Tibial artery (tissue), 4 donors: ENCODE measurements at places on chromosomes 7 and 10.

DNA sequence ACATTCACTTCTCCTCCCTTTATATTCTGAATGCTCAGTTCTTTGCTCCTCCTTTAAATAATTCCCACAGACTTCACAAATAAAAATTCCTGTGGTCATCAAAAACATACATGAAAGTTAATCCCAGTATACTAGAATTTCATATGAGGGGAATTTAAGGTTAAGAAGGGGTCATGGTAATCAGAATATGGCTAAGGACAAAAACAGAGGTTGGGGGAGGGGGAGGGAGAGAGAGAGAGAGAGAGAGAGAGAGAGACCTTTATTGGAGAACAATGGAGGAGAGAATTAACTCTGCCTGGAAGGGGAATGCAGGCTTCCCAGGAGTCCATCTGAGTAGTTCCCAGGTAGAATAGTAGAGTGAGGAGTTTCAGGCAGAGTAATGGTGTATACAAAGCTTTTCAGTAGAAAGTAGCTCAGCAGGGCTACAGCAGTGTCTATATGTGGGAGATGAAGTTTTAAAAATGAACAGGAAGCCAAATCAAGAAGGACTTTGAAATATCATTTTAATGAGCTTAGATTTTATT is 5.2 kb upstream of the CUBN start:
- no peak for DNase-seq

DNA sequence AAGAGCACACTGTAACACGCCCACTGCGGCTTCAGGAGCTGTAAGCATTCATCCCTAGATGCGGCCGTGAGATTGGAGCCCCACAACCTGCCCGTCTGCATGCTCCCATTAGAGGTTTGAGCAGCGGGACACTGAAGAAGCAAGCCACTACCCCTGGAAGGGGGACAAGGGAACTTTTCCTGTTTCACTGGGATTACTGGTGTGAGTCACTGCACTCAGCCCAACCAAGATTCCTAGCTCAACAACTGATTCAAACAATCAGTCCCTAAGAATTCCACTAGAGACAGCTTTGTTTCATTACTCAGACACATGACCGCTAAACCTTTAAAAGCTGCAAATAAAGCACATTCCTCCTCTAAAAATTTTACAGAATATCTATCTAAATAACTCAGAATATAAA is 69.8 kb downstream of the ORC5 start:
- DNase-seq = no peak

DNA sequence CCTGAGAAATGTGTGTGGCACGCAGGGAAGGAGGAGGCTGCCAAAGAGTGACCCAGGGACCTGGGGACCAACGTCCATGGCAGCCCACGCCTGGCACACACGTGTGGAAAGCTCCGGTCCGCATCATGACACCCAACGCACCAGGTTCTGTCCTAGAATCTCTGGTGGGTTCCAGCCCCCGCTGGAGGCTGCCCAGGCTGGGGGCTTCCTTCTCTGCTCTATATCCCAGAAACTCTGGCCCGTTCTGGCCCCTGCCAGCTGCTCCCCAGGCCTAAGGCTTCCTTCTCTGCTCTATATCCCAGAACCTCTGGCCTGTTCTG is 261.8 kb downstream of the ELFN1 start:
- no peak for DNase-seq

DNA sequence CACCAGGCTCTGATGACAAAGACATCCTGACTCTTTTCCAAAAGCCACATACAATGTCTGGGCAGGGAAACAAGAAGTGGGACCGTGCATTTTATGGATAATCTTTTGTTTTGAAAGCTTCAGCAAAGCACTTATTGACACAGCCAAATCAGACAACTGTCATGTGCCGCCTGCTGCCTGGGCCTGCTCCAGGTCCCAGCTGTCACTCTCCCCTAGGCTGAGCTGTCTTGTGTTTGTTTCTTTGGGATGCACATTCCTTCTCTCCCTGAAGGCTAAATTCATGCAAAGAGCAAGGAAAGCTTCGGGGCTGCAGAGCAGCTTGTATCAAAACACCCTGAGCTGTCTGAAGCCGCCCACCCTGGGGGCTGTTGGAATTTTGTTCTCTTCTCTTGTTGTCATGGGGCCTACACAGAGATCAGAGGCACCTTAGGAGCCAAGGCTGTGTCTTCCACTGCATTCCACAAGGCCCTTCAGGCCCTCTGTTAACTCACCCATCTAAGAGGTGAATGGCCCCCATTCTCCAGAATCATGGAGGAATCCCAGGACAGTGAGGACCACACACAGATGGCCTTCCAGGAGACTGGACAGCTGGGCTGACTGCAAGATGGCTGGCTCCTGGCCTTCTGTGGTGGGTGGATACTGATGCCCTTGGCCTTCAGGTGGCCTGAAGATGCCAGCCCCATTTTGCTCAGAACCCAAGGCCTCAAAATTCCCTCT is 17.8 kb upstream of the SLC18A2 start:
- no peak for DNase-seq

- DNase-seq = no peak
These were observed 105.4 kb downstream of the GRM3 start for GRCh38 chr7:86748843-86749719.

DNA sequence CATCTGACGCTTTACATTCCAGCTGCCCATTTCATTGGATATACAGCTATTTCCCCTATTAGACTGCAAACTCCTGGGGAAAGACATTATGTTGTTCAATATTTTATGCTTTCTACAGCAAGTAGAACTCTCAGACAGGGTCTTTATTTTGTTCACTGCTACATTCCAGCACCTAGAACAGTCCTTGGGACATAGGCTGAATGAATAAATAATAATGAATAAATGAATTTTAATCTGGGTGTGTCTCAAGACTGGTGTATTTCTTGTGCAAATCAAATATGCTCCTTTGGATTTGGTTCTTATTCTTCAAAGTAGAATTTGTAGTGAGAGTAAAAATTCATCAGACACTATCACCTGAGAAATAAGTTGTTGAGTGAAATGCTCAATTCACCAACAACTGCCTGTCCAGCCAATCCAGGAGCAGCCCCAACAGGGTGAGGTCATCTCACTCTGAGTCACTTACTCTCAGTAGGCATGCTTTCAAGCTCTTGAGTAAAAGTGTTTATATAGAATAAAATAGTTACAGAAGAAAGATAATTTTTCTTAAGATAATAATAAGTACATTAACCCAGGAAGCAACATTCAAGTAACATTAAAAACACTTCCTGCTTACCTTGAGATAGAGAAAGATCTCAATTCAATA is 287.5 kb upstream of the NPVF start:
- DNase-seq = no peak

- peak; percentile 77 for DNase-seq
These were observed 19.4 kb downstream of the SFTPD start for GRCh38 chr10:79929409-79929904.

DNA sequence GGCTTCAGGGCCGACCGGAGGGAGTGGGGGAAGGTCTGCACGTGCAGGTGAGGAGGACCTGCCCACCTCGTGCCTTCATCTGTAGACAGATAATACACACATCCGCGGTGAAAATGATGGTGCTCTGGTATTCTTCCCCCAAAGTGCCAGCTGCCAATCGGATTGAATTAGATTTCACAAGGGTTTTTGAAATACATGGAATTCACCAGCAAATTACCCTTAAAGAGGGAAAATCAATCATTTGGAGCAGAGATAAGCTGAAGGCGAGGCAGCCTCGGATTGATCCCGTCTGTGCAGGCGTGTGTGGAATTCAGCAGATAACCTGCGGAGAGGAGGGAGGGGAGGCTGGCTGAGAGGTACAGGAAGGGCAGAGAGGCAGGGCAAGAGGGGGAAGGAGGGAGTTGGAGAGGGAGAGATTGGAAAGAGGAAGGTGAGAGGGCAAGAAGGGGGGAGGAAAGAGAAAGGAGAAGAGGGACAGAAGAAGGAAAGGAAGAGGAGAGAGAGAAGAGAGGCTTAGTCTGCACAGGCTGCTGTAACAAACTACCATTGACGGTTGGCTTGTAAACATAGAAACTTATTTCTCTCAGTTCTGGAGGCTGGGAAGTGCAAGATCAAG is 84.2 kb downstream of the C10orf105 start:
- DNase-seq = no peak

- DNase-seq = no peak
These were observed 308.4 kb downstream of the BICC1 start for GRCh38 chr10:58820861-58821751.

GRCh38 chr7:151553356-151553755 is 33.7 kb upstream of the RHEB start:
- no peak for DNase-seq

GRCh38 chr7:2063563-2064260 is 169.0 kb downstream of the MAD1L1 start:
- DNase-seq = no peak

DNA sequence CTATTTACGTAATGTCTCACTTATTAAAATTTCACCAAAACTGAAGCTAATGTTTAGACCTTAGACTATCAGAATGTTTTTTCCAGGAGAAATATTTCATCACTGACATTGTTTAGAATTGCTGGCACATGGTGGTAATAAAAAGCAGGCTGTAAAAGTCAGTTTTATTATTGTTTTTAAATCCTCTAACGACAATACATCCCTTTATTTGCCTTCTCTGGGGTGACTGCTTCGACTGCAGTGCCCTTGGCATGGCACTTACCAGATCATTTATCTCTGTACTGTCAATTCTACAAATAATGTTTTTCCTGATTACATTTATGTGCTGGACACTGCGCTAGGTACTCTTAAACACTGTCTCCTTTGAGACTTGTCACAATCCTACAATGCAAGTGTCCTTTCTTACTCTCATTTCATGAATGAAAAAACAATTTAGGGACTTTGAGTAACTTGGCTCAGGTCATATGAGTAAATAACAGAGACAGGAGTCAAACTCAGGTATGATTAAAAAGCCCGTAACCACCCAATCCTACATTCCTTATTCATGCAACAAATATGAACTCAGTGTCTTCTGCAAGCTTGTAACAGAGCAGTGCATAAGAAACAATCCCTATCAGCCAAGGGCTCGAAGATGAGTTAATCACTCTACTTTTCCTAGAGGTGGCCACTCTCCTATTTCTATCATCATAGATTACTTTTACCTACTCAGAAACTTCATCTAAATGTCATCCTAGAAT is 5.6 kb upstream of the ING3 start:
- no peak for DNase-seq

DNA sequence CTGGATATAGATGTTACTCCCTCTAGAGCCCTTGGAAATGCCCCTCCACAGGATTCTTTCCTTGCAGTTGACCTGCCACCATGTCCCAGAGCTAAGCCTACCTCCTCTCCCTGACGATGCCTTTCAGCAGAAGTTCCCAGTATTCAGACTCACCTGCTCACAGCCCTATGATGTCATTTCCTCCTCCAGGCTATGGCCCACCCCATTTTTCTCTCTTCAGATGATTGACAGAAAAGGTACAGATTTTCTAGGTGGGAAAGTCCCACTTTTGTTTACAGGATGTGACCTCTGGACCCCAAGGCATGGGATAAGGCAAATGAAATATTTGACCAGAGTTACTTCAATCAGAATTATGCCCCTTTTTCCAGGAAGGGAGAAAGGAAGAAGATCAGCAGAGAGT is 280.2 kb upstream of the PHYHIPL start:
- no peak for DNase-seq

- DNase-seq = no peak
These were observed 16.4 kb downstream of the PRSS2 start for GRCh38 chr7:142787034-142787768.

DNA sequence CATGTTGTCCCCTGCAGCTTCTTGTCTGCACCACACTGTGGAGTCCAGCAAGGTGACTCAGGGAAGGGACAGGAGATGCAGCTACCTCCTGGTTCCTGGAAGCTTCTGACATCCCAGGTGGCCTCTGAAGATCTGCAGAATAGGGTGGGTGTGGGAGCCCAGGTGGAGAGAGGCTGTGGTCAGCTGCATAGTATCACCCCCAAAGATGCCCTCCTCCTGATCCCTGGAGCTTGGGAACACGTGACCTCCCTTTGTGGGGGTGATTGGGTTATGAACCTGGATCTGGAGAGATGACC is 25.4 kb downstream of the CALML3 start:
- no peak for DNase-seq

DNA sequence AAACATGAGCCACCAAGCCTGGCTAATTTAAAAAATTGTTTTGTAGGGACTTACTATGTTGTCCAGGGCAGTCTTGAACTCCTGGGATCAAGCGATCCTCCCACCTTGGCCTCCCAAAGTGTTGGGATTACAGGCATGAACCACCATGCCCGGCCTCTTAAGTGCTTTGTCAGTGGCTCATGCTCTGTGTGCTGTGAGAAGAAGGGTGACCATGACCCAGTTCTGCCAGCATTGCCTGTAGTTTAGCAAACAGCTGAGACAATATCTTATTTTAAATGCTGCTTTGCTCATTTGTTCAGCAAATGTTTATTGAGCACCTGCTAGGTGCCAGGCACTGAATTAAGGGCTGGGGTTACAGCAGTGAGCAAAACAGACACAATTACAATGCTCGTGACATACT is 9.0 kb downstream of the ADCK2 start:
- DNase-seq = peak; percentile 1

- DNase-seq = no peak
These were observed 333 bp downstream of the SMNDC1 start for GRCh38 chr10:110304394-110304779.

DNA sequence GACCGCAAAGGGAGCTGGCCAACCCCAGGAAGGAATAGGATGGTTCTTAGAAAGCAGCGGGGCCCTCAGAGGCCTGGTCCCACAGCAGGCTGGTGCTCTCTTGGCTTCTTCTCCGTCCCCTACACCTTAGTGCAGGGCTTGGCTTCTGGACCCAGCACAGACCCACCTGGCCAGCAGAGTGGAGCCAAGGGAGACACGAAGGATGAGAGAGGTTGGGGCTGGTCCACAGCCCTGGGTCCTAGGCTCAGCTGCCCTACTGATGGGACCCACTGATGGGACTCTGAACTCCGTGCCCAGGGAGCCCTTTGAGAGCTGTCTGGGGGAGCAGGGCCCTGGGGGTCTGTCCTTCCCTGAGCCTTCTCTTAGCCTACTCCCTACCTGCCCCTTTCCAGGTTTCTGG is 6.2 kb upstream of the TLX1 start:
- DNase-seq = no peak

DNA sequence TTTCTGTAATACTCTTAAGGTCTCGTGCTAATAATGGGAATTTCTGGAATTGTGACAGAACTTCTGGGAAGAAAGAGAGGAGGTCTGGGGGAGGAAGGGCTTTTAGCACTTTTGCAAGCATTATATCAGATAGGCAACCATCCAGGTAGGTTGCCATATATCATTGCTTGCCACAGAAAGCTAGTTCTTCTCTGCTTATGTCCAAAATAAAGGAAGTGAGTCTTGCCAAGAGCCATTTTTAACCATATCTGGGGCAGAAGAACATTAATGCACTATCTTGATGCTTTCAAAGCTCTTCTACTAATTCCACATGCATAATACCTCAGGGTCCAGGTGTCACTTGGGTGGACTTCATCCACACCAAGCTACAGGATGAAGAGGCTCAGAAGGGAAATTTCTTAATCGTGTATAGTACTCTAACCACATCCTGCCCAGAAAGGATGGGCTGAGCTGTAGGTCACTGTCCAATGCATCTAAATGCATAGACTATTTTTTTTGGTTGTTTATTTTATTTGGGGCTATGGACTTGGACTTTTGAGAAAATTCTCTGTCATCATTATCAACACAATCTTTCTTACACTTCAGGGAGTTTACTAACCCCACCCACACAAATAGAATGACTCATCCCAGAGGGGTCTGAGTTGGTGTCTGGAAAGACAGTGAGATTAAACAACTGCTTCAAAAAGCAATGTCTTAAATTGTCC is 68.9 kb upstream of the ADO start:
- no peak for DNase-seq
